Stimulated activated effector memory CD8-positive, alpha-beta T cell treated with anti-CD3 and anti-CD28 coated beads, Interleukin-12 subunit alpha, Interleukin-12 subunit beta, amount 100 ng/mL, for 72 hours (primary cell): ENCODE measurements at places on chromosomes 6 and 20.

- DNase-seq, result no peak
Measured at GRCh38 chr20:40481337-40481736, 207.7 kb downstream of the MAFB start.

- no peak for DNase-seq
Measured at GRCh38 chr20:45341939-45342854, 6.0 kb downstream of the SDC4 start.

GRCh38 chr6:15505463-15505918 lies 157.3 kb downstream of the DTNBP1 start:
- DNase-seq, result no peak

DNA sequence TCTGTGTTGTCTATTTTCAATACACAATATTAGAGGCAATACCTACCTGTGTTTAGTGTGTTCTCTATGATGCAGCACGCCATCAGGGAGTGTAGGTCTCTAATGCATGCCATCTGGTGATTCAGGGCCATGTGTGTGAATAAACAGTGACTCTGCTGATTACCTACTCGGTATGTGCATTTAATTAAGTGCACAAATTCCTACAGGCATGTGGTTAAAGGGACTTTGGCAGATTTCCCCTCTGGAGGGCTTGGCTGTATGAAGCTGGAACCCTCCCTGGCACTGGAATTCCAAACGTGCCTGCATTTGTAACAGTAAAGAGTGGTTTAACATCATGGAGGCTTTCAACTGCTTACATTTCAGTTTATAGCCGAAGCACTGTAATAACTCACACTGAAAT lies 401.5 kb upstream of the SASH1 start:
- no peak for DNase-seq

DNA sequence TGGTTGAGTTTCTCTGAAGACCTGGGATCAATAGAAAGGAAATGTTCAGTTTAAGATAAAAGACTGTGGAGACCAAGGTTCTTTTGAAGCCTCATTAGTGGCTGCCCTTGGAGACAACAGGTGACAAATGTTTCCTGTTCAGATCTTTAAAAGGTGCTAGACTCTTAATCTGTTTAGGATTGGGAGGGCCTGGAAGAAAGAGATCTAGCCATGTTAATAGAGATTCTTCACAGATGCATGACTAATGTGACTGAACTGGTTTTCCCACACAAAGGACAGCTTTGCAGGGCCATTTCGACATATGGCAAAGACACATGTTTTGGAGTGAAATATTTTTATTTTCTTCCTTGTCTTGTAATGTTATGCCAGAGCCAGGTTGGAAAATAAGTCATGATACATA lies 82.2 kb downstream of the WDR27 start:
- DNase-seq, result no peak

DNA sequence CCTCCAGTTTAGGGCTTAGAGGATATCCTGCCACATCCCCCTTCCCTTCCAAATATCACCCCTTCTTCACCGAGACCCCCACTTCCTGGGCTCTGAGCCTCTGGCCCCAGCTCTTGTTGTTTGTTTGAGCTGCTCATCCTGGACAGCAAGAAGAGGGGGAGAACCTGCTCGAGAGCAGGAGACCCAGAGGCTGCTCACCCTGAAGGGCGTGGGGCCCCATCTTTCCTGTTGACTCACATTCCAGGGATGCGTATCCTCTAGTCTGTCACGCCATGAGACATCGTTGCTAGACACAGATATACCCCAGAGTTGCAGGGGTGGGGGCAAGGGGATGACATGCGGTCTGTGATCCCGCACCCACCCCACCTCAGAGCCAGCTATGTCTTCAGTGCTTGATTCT lies 5.7 kb upstream of the TNXB start:
- DNase-seq, result no peak

GRCh38 chr20:63196768-63197470 lies 19.0 kb downstream of the YTHDF1 start:
- no peak for DNase-seq

DNA sequence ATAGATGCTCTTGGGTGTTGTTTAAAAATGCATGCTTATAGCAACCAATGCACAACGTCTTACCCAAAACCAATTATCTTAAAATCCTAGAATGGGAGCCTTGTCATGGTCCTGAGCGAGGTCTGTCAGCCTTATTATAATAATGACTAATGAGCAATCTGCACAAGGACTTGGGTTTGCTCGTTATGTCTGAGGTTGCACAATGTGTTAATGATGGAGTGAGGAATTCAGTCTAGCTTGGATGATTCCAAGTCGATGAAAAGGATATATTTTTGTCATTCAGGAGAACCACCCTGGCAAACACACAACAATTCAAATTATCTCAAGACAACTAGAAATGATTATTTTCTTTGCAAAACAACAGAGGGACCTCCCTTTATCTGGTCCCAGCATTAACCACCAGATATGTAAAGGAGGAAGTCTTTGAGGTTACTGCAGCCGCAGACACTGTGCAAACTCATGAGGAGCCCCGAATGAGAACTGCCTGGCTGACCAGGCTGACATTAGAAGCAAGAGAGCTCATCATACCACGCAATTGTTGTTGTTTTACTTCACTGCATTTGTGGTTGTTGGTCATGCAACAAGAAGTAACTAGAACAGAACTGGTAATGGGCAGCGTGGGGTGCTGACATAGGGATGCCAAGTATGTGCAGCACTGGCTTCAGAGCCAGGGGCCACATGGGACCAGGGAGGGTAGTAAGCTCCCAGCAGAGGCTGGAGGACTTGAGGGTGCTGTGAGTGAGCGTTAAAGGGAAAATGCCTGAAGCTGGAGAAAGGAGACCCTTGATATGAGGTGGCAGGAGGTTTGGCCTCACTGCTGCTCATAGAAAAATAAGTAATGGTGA lies 488.3 kb downstream of the CDH26 start:
- DNase-seq, result no peak

DNA sequence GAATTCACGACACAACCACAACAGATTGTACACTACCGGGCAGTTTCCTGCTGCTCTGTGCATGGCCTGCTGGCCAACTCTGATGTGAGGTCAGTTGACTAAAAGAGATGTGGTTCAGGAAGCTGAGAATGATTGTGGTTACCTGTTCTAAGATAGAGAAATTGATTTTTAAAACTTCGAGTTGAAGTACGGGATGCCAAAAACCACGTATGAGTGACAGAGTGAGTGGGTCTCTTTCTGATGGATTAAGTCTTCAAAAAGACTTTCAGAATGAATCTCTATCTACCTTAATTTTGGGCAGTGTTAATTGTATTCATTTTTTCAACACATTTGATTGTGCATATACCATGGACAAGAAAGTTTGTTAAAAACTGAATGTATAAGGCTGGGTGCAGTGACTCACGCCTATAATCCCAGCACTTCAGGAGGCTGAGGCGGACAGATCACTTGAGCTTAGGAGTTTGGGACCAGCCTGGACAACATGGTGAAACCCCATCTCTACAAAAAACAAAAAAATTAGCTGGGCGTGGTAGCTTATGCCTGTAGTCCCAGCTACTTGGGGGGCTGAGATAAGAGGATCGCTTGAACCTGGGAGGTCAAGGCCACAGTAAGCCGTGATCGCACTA lies 121.2 kb downstream of the SGK1 start:
- no peak for DNase-seq

DNA sequence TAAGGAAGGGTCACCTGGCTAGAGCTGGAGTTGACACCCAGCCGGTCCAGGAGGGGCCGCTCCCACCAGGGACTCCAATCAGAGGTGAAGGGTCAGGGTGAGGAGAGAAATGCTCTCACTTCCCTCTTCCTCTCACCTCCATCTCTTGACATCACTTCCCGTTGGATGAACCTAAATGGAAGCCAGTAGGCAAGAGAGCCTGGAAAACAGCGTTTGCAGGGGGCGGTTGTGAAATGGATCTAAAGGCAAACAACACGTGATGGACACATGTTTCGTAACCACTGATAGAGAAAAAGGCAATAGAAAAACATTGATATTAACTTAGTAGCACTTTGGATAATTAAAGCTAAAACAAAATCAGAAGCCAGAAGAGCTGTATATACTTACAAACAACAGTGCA lies 105.6 kb upstream of the FOXA2 start:
- DNase-seq, result no peak

DNA sequence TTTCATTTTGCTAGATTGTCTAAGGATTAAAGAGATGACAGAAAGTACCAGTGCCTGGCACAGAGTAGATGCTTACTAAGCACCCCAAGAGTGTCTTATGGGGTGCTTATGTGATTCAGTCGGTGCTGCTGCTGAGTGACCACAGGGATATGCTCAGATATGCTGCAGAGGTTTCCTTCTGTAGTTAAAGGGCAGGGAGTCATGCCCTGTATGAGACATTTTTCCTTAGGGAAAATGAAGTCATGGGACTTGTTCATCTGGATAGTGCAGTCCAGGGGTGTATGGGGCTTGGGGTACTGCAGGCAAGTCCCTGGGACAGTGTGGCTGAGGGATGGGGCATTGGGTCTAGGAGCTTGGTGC lies 25.1 kb downstream of the TOX2 start:
- no peak for DNase-seq

GRCh38 chr20:14775778-14776177 lies 438.4 kb upstream of the FLRT3 start:
- DNase-seq, result no peak

GRCh38 chr6:28258877-28259777 lies at the start of gene NKAPL:
Gene NKAPL (plus strand): TSS chr6:28259297. CDS start chr6:28259372, 75 bp downstream.
- DNase-seq, result no peak

DNA sequence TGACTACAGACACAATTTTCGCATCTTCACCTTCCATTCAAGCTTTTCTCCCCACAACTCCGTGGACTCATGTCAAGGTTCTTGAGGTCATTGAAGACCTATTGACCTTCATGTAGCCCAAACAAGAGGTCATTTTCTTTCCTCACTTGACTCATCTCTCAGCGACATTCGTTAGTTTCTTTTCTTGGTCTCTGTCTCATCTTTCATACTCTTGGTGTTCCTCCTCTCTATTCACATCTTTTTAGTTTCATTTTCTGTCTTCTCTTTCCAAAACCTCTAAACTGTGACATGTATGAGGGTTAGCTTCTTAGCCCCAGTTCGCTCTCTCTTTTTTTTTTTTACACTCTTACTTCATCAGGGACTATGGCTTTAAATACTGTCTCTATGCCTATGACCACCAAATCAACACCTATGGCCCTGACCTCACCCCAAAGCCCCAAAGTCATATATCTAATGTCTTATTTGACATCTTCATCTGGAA lies 128.6 kb upstream of the BACH2 start:
- DNase-seq, result peak; percentile 69

DNA sequence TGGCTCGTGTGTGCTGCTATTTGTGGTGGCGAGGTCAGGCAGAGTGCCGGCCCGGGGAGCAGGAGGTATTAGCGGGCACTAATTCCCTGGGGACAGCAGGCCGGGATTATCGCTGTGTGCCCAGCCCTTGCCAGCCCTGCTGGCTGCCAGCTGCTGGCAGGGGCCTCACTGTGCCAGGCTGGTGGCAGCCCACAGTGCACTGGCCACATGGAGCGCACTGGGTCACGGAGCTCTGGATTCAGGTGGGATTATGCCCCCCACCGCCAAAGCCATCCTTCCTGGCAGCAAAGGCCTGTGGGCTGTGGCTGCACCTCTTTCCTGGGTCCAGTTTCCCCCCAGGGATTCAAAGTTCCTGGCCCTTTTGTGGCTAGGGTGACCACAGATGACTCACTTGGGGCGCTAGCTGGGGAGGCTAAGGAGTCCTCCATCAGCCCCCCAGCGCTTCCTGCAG lies 59.7 kb downstream of the YTHDF1 start:
- DNase-seq, result no peak

DNA sequence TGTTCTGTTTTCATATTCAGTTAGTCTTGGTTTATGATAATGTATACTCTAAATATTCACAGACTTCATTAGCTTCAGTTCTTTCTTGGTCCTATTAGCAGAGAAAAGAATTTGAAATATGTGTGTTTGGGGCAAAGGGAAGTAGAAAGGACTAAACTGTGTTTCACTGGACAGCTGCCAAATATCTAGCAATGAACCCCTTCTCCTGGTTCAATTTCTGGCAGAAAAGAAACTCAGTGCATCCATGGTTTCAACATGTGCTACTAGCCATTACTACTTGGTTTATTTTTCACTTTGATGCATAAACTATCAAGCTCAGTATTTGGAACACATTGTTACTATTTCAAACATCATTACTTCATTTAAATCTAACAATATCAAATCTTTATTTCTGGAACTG lies 43.6 kb downstream of the FBXL4 start:
- no peak for DNase-seq

DNA sequence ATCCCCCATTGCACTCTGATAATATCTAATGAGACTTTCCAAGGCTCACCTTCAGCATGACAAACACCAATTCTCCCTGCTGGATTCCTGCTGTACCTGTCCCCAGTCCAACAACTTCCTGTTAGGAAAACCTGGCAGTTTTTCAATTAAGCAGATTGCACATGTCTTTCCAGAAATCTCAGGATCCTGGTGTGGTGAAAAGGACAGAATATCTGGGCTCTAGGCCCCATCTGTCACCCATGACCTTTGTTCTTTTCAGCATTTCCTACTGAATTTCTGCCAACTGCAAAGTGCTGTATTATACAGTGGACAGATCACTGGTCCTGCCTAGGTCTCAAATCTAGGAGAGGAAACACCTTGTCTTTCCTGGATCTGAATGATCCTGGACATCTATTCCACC lies 27.7 kb upstream of the DTNBP1 start:
- no peak for DNase-seq

DNA sequence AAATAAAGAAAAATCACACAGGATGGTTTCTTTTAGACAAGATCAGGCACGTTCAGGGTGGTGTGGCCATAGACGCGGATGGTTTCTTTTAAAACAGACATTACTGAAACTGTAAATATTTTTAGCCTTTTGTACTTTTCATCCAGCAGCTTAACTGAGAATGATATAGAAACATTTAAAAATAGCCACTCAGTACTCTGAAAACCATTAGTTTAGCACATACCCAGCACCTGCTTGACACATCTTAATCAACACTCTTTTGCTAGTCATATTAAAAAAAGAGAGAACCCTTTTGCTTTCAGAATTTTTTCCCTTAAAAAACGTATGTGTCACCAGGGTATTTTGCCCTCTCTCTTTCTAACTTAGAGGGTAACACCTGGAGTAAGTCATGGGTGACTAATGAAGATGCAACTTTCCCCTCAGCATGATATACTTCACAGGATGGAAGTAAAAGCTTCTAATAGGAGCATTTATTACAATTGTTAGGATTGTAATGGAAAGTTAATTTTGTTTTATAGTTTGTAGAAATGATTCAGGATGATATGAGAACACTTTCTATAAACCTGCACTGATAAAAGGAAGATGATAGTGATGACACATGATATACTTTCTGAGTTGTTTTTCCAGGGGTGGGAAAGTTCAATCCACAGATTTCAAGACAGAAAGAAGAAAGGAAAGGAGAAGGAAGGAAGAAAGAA lies 45.2 kb downstream of the BACH2 start:
- no peak for DNase-seq

- DNase-seq, result no peak
Measured at GRCh38 chr20:16064989-16065707, 508.1 kb downstream of the KIF16B start.
